ENCODE measurements at places on chromosomes 16 and 17. TPM values are rescaled to one million over a fixed set of nuclear protein-coding genes. Genes with fewer than 3 reads are reported as not detected.
A peak's percentile ranks its signal among the peaks of the same experiment; 100 is the strongest.

DNA sequence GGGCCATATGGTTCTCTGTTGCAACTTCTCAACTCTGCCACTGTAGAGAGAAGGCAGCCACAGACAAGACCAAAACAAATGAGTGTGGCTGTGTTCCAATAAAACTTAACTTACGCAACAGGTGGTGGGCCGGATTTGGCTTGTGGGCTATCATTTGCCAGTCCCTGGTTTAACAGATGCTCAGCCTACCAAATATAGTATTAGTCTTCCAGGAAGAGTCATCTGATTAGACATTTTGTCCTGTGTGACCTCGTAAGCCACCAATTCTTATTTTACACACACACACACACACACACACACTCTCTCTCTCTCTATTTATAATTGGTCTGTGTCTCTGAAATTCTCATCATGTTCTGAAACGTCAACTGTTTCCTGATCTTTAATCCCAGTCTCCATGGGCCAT lies 245.9 kb downstream of the XYLT1 start:
- peak overlapping the region; percentile 71 for H3K27ac ChIP-seq
- H3K36me3 ChIP-seq = no peaks in the 10 kb centered on the region
- H3K4me1 ChIP-seq = peaks cover 24% of the 10 kb centered on the region
- peak; percentile 68 for DNase-seq

DNA sequence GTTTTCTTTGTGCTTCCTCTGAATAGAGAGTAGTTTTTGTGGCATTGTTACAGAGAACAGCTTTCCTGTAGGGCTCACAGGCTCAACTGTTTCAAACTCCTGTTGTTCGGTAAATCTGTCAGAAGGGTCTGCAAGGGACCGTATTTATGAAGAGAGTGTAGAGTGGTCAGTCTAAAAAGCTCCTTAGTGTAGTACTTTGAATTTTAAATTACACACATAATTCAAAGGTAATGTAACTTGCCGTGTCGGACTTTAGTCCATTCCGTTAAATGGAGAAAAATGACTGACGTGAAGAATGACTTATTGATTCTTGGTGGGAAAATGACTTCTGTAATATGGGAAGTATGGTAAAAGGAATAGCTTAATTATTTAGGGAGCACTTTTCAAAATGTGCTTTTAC lies 190.9 kb downstream of the WWOX start:
- DNase-seq = no peak
- H3K4me3 ChIP-seq = no peak overlapping the region
- H3K27ac ChIP-seq = no peak overlapping the region
- peaks cover 21% of the 10 kb centered on the region for H3K4me1 ChIP-seq
- no peaks in the 10 kb centered on the region for H3K36me3 ChIP-seq
- H3K27me3 ChIP-seq = no peaks in the 10 kb centered on the region

GRCh38 chr16:47574091-47575054 lies 113.2 kb downstream of the PHKB start:
- H3K4me1 ChIP-seq = no peaks in the 10 kb centered on the region
- H3K4me3 ChIP-seq = no peak overlapping the region
- no peak overlapping the region for H3K27ac ChIP-seq
- H3K27me3 ChIP-seq = no peaks in the 10 kb centered on the region

Gene ACSM2A
- 0.28 TPM for total RNA-seq

Gene PMM2
- 28.5 TPM for total RNA-seq
